ENCODE measurements at places on chromosomes 12 and 14.
A peak's percentile ranks its signal among the peaks of the same experiment; 100 is the strongest.

DNA sequence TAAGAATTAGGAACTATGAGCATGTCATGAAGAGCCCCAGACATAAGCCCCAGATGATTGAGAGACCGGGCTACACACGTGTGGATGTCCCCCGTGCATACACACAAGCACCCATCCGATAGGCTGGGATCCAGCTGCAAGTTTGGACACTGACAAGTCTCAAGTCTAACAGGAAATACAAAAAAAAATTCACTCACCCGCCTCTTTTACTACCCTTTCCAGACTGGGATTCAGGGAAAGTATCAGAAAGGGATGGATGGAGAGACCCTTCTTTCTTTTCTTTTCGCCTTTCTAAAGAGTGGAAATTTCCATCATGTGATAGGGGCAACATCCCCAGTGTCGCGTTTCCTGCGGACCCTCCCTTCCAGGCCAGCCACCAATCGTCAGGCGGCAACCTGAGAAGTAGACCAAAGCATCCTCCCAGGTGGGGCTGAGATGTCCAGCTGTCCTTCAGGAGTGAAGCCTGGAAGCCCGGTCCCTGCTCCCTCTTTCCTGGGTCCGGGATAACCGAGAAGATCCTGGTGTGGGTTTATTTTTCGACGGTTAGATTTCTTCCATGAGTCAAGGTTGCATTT lies 6.4 kb upstream of the SLC38A4 start:
- DNase-seq: no peak

DNA sequence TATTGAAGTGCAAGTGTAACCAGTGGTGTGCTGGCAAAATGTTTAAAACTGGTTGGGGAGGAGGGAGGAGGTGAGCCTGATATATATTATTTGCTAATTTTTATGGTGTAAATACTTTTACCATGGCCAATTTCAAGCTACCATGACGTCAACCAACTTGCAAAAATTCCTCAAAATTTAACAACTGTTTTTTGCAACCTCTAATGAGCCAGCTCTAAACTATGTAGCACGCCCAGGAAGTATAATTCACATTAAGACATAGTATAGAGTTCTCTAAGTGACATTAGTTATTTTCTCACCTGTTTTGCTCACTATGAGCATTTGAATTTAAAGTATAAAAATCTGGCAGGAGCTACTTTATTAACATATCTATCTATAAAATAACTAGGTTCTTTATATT lies 41.4 kb downstream of the ATL1 start:
- no peak for DNase-seq

DNA sequence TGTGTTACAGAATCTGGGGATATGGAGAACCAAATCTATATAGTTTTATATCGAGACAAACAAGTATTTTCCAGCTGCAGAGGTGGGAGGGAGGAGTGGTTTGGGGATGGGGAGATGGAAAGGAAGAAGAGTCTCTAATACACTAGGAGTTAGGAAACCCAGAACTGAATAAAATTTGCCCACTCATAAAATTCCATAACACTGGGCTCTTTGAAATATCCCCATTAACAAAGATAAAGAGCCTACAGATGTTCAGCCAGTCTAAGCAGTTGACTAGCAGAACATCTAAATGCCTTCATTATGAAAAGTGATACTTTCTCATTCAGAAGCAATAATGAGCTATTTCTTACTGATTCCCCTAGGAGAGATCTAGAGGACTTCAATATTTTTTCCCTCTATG lies 151.7 kb upstream of the GZMB start:
- DNase-seq: no peak

DNA sequence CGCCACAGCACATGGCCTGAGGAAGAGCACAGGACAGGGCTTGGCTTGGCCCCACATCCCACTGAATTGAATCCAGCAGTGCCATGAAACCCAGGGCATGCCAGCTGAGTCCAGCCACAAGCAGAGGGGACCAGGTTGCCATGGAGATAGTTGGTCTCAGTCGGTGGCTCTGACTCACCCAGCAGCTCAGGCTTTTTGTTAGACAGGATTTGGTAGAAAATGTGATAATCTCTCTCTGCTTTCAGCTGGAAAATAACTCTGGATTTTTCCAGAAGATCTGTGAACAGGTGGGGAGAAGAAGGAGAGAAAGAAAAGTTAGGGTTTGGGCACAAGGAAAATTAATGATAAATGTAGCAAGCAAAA lies 4.8 kb downstream of the MYH7 start:
- DNase-seq: peak; percentile 14

DNA sequence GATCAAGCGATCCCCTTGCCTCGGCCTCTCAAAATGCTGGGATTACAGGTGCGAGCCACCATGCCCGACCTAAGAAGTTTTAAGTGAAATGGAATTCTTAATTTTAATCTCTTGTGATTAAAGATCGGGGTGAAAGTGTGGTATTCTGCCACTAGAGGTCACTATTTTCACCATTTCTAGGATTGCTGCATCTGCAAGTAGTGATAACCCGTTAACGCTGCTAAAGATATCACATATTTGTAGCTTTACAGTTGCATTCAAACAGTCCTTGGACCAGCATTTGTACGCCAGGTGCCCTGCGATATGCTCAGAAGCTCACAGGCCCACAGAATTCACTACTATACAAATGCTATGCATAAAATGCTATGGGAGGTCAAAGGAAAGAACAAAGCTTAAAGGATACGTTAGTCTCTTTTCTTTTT lies 19.3 kb downstream of the CCDC62 start:
- peak; percentile 74 for DNase-seq

- no peak for DNase-seq
Measured at GRCh38 chr12:125434936-125435443, 369.8 kb downstream of the AACS start.
